Liver (tissue), 10 donors: ENCODE measurements at places on chromosomes 1 and 21.

DNA sequence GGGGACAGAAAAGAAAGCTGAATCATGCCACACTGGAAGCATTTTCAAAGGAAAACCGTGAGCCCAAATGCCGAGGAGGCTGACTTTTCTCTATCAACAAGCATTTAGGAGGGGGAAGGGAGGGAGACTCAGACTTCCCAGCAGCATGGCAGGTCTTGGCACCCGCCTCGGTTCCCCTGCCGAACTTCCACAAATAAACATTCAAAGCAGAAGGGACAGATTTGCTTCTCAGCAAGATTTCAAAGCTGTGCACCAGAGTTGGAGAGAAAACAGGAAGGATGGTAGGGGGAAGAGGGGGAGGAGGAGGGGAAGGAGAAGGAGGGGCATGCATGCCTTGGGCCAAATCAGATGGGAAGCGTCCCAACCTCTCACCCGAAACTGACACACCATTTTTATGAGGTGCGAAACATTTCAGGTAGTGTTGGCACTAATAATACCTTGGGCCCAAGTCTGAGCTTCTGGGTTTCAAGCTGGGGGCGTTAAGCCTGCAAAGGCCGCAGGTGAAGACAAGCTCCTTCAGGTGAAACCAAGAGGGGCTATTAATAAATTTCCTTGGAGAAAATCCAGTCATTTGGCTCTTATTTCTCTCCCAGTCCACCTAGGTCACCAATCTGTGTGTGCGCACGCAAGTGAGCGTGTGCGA is 26.4 kb downstream of the ABCA4 start:
- no peak for DNase-seq

- no peak for DNase-seq
Observed at GRCh38 chr1:244758708-244759107, 76.8 kb upstream of the COX20 start.

- no peak for DNase-seq
Observed at GRCh38 chr1:24094554-24094953, 17.4 kb downstream of the MYOM3 start.

- no peak for DNase-seq
Observed at GRCh38 chr1:155872527-155872926, 13.2 kb downstream of the SYT11 start.

- DNase-seq: no peak
Observed at GRCh38 chr1:171984262-171984661, 143.0 kb downstream of the DNM3 start.

- DNase-seq: no peak
Observed at GRCh38 chr1:204283711-204284651, 70.2 kb upstream of the GOLT1A start.

DNA sequence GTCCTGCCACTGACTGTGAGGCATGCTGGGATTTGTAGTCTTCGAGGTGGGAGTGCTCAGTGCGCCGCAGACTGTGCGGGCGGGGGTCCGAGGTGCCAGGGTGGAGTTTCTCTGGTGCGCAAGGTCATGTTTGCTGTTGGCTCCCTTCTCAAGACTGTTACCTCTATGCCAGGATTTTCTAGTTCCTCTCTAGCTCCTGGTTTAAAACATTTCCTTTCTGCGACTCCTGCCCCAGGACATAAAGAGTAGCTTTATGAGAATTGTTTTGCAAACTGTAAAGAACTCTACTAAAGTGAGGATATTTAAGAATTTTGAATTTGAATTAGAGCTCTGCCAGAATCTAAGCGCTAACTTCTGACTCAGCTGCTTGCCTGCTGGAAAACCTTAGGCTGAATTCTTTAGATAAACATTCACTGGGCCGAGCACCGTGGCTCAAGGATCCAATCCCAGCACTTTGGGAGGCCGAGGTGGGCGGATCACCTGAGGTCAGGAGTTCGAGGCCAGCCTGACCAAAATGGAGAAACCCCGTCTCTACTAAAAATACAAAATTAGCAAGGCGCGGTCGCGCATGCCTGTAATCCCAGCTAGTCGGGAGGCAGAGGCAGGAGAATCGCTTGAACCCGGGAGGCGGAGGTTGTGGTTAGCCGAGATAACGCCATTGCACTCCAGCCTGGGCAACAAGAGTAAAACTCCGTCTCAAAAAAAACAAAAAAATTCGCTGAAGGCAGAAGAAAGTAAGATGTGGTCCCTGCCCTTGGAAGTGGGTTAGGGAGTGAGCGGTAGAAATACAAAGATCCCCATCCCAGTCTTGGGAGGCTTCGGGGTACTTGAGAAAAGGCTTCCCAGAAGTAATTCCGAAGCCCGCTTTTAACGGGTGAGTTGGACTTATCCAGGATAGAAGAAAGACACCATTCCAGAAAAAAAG is 992 bp upstream of the USP48 start:
- no peak for DNase-seq

- DNase-seq: no peak
Observed at GRCh38 chr21:34877485-34878128, 171.5 kb downstream of the RUNX1 start.
